Stimulated activated CD8-positive, alpha-beta memory T cell treated with anti-CD3 and anti-CD28 coated beads, Interleukin-12 subunit alpha, Interleukin-12 subunit beta, amount 100 ng/mL, for 1 hour (primary cell): ENCODE measurements at places on chromosomes 11 and 22.

DNA sequence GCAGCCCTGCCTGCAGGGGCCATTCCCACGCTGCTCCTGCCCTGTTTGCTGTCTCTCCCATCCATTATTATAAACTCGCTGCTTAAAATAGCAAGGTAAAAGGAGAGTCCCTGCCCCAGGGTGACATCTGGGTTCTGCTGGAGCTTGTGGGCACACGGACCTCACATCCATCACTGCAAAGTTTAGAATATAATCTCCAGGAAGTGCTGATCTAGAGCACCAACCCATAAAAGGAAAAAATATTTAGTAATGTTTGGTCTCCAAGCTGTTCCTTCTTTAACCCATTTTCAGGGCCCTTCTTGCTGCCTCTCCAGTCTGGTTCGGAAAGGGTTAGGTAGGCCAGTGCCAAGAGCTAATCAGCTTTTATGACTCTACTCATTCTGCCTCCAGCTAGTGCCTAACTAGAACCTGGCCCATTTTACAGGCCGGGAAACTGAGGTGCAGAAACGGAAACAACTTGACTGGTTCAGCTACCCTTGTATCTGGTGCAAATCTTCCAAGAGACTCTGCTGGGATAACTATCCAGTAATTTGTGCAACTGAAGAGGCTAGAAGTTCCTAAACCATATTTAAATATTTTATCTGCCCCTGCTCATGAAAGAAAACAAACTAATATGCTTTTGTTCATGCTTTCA, 37.5 kb downstream of the IRAG1 start:
- DNase-seq: no peak

- no peak for DNase-seq
These were observed 408.4 kb downstream of the BUD13 start for GRCh38 chr11:116364348-116364747.

DNA sequence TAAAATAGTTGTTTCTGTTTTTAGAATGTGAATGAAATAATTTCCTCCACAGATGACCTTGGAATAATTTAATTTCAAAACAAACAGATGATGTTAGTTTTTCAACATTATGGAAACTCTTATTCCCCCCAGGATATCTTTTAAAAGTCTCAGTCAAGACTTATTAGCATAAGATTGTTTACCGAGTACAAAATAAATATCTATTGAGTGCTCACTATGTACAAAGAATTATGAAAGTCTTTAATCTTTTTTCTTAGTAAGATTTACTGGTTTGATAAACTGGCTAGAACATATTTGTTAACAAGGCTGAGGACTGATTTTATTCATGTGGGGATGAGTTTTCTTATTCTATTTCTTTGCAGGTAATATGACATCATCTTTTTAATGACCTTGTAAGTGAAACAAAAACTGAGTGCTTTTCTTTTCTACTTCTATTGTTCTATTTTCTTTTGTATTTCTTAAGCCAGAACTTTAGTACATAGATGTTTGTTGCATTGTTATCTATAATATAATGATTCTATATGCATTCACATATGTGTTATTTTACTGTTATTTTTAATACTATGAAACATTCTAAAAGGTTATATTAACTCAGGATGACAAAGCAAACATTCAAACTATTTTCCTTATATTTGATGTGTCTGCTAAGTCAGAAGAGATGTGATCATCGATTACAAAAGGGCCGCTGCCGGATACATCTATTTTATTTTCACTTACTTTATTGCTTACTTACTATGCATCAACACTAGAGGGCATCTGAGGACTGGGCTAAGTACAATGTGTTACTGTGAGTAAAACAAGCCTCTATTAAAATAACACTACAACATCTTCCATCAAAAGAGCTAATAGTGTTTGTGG, 111.0 kb upstream of the ARHGAP42 start:
- no peak for DNase-seq

- peak; percentile 32 for DNase-seq
These were observed 7.6 kb downstream of the CARS1 start for GRCh38 chr11:3049430-3050243.

GRCh38 chr11:16607675-16608644, 130.5 kb upstream of the C11orf58 start:
- no peak for DNase-seq

DNA sequence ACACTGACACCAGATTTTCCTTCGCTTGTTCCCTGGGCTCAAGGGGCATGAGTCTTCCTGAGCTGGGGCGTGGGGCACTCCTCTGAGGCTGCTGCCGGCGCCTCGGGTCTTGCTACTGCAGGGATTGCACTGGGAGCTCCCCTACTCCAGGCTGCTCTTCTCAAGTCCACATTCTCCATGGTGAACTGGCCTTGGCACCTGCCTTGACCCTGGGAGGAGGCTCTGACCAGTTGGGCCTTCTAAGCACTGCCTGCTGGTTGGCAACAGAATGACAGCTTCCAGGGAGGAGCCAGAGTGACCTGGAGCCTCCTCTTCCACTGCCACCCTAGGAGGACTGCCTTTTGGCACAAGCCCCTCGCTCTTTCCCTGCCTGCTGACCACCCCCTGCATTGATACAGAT, 9.5 kb downstream of the FREY1 start:
- no peak for DNase-seq

- DNase-seq: no peak
These were observed 43.1 kb downstream of the ARL14EP start for GRCh38 chr11:30365793-30366517.

DNA sequence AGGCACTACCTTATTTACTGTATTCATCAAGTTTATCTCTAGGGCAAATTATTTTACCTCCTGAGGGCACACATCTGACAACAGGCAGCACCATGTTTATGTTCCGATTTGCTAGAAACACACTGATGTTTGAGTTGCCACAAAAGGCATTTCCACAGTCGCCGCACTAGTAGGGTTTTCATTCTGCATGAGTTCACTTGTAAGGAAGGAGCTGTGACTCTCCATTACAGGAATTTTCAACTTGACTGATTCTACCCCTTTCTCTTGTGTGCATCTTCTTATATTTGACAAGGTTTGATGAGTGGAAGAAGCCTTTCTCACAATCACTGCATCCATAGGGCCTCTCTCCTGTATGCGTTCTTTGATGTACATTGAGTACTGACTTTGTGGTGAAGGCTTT, 455.9 kb upstream of the CNTN5 start:
- DNase-seq: no peak

- no peak for DNase-seq
These were observed 16.7 kb downstream of the KREMEN1 start for GRCh38 chr22:29089507-29089906.

GRCh38 chr11:33103836-33104235, 57.4 kb downstream of the CSTF3 start:
- DNase-seq: no peak

DNA sequence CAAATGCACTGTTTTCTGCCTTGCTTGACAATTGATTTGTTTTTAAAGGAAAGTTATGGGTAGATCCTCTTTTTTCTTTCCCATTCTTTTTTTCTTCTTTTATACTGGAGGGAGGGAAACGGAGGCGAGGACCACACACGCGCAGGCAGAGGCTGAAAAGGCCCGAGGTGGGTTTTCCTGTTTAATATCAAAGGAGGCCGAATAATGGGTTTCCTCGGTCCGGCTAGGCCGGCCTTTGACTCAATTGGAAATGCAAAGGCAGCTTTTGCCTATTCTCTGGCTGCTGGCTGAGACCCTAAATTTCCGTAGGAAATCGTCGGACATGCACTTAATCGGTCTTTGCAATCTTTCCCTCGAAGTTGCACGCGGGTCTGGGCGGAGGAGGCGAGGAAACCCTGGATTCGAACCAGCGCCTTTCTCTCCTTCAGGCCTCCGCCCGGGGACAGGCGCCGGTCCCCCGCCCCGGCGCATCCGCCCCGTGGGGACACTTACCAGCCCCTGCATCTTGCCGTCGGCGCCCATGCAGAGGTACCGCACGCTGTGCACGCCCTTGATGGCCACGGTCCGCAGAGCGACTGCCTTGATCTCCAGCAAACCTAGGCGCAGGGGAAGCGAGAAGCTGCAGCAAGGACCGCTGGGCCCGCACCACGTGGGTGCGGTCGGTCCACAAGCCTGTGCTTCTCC, 911 bp downstream of the FGF19 start:
- no peak for DNase-seq

GRCh38 chr11:128879817-128880216, 11.3 kb upstream of the KCNJ5 start:
- DNase-seq: no peak

DNA sequence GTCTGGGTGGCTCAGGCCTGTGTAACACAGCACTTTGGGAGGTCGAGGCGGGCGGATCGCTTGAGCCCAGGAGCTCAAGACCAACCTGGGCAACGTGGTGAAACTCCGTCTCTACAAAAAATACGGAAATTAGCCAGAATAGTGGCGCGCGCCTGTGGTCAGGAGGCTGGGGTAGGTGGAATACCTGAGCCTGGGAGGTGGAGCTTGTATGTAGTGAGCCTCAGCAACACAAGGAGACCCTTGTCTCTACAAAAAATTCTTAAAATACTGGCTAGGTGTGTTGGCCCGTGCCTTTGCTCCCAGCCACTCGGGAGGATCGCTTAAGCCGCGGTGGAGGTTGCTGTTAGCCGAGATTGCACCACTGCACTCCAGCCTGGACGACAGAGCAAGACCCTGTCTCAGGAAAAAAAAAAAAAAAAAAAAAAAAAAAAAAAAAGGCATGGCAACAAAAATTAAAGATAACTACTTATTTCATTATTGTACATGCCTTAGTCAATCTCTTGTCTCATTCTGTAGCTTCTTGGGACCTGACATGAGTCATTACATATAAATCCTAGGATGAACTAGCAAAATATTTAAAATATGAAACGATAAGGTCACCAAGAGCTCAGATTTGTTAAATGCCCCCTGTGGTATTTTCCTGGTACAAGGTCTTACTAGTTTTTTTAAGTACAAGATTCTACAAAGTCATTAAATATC, 1.1 kb downstream of the TAF1D start:
- no peak for DNase-seq

GRCh38 chr11:61996933-61997332, 29.5 kb upstream of the FTH1 start:
- DNase-seq: no peak

- DNase-seq: no peak
These were observed 11.2 kb downstream of the BARX2 start for GRCh38 chr11:129386795-129387397.

DNA sequence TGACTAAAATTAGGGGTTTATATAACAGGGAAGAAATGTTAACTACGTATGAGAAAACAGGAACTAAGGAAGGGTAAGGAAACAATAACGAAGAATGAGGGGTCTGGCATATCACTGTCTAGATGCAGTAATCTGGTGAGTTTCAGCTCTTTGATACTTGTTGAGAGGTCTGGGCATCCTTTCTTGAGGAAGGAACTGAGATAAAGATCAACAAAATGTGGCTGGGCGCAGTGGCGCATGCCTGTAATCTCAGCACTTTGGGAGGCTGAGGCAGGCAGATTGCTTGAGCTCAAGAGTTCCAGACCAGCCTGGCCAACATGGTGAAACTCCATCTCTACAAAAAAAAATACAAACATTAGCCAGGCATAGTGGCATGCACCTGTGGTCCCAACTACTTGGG, 2.7 kb downstream of the DCDC1 start:
- no peak for DNase-seq

- DNase-seq: no peak
These were observed 21.8 kb upstream of the LRRC10B start for GRCh38 chr11:61486779-61487178.

DNA sequence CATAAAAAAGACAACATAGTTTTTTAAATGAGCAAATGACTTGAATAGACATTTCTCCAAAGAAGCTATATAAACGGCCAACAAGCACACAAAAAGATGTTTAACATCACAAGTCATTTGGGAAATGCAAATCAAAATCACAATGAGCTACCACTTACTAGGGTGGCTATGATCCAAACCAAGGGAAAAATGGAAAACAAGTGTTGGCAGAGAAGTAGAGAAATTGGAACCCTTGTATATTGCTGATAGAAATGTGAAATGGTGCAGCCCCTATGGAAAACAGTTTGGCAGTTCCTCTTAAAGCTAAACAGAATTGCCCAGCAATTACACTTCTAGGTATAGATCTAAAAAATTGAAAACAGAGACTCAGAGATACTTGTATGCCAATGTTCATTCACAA, 29.0 kb downstream of the PAMR1 start:
- no peak for DNase-seq

DNA sequence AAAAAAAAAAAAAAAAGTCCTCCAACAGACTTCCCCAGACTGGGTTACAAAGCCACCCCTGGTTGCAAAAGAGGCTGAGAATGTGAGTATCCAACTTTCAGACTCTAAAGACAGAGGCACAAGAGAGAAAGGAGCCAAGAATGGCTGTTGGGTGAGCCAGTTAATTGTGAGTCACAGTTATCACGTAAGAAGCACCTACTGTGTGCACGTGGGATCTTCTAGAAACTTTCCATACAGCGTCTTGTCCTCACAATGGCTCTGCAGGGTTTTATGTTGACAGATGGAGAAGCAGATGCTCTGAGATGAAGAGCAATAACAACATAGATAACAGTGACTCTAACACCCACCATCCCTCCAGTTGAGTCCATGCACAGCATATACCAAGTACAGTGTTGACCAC, 41.0 kb downstream of the CD82 start:
- DNase-seq: no peak
